ENCODE measurements at places on chromosomes 7 and 10.

- DNase-seq = no peak
Measured at GRCh38 chr10:95408983-95409873, 118.4 kb upstream of the PDLIM1 start.

DNA sequence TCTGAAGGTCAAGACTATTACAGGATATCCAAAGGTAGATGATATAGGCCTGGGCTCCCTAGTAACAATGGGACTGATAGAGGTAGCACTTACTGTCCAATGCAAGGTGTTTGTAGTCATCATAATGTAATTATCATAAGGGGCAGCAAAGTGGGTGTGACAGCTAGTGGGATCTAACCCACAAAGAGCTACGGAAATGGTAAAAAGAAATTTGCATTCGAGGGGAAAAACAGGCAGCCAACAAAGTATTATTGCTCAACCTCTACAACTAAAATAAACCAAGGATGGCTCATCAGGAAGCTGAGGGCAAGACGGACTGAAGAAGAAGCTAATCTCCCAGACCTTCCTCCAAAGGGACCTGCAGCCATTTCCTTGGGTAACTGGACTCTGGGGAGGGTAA, 211.0 kb downstream of the WDR11 start:
- no peak for DNase-seq

DNA sequence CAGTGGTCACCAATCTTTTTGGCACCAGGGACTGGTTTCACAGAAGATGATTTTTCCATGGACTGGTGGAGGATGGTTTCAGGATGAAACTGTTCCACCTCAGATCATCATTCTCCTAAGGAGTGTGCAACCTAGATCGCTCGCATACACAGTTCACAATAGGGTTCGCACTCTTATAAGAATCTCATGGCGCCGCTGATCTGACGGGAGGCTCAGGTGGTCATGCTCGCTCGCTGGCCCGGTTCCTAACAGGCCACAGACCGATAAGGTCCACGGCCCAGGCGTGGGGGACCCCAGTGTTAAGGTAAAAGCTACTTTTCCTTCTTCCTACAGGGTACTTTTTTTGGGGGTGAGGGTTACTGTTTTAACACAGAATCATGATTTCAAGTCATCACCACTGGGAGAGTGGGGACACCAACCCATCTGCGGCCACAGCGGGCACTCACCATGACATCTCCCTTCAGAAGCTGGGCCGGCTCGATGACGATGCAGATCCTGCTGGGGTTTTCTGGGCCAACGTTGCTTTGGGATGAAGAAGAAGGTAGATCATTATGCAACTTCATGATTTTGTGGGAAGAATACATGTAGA, 170.5 kb downstream of the TNS3 start:
- DNase-seq = no peak

DNA sequence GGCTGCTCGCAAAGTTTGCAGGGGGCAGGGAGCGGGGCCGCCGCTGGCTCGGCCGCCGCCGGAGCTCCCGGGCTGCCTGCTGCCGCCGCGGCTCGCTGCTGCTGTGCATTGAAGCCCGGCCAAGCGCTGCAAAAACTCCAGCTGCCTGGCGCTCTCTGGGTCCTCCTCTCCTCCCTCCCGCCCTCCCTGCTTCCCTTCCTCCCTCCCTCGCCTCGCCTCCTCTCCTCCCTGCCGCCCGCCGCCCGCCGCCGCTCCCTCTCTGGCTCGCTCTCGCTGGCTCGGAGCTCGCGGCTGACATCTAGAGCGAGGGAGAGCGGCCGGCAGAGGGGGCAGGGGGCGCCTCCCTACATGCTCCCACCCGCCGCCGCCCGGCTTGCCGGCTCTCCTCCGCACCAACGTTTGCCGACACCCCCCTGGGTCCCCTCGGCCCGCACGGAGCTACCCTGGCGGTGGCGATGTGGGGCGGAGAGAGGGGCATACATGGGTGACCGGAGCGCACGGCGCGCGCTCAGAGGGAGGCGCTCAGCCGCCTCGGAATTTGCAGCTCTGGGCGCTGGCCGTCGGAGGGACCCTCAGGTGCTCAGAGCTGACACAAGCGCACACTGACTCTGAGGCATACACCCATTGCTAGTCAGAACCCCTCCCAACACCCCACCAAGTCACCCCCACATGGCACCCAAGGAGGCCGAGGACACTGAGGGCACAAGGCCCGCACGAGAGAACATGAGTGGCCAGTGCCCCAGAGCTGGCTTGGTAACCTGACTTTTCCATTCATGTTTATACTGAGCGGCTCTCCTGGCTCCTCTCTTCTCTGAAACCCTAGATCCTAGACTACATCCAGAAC, 1.2 kb upstream of the PLXNA4 start:
- no peak for DNase-seq

- DNase-seq = no peak
Measured at GRCh38 chr10:95761939-95762492, 6.1 kb downstream of the ENTPD1 start.

GRCh38 chr7:73770002-73770859, at the start of gene CLDN3:
Gene CLDN3, minus strand, starts transcription at chr7:73770270. Its CDS starts 221 bp downstream, at chr7:73770049.
- no peak for DNase-seq

DNA sequence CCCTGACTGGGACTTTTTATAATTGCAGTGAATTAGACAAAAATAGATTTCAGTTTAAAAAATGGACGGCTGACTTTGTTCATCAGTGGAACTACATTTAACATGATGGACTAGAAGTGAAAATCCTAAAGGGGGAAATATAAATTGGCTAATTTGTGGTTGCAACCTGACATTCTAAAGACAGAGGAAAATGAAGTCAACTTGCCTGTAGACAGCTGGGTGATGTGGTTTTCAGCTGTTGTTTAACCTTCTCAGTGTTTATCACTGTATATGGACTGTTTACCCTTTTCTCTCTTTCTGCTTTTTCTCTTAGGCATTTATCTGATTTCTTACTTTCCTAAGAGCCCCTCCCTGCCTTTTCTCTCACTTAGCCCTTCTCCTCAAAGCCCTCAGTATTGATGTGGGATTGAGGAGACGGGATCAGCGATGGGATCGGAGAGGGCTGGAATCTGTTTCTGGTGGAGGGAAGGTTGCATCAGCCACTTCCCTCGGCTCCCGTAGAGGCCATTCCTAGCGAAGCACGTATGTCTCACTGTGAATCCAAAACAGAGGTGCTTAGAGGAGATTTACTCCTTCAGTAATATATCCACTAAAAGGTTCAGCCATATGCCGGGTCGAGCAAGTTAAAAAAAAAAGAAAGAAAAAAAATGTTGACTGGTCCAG, 109.0 kb upstream of the KLF6 start:
- DNase-seq = no peak

- no peak for DNase-seq
Measured at GRCh38 chr10:51527522-51528219, 171.7 kb downstream of the CSTF2T start.

- DNase-seq = no peak
Measured at GRCh38 chr7:69516238-69516820, 81.9 kb upstream of the AUTS2 start.

- DNase-seq = no peak
Measured at GRCh38 chr10:88379575-88379974, 203.5 kb downstream of the RNLS start.

DNA sequence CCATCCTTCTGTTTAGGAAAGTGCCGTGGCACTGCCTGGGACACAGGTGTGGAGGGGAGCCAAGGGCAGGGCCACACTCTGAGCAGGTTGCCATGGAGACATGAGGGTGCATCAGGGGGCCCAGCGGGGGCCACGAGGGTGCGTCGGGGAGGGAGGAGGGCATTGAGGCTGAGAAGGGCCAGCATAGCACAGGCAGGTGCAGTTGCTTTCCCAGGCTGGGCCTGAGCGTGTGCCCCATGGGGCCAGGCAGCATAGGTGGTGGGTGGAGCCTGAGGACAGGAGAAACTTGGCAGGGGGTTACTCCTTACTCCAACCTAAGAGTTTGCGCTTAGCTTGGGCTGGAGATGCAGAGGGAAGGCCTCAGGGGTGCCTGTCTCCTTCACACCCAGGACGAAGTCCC, 15.2 kb downstream of the YKT6 start:
- no peak for DNase-seq

DNA sequence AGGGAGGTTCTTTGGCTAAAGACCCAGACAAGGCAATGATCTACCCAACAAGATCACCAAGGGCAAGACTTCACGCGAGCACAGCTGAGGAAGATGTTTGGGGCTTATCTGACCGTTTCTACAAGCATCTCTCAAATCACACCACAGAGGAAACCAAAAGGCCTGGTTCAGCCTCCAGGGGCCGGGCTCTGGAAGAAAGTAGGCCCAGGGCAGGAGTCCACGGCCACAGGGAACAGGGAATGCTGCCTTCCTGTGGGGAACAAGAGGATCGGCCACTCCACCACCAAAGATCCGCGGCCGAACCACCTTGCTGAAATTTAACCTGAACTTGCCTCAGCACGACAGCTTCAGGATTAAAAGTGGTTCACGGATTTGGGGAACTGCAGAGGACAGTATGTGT, 332.5 kb downstream of the PTPRN2 start:
- no peak for DNase-seq

GRCh38 chr7:133550145-133550544, 297.3 kb downstream of the EXOC4 start:
- no peak for DNase-seq

DNA sequence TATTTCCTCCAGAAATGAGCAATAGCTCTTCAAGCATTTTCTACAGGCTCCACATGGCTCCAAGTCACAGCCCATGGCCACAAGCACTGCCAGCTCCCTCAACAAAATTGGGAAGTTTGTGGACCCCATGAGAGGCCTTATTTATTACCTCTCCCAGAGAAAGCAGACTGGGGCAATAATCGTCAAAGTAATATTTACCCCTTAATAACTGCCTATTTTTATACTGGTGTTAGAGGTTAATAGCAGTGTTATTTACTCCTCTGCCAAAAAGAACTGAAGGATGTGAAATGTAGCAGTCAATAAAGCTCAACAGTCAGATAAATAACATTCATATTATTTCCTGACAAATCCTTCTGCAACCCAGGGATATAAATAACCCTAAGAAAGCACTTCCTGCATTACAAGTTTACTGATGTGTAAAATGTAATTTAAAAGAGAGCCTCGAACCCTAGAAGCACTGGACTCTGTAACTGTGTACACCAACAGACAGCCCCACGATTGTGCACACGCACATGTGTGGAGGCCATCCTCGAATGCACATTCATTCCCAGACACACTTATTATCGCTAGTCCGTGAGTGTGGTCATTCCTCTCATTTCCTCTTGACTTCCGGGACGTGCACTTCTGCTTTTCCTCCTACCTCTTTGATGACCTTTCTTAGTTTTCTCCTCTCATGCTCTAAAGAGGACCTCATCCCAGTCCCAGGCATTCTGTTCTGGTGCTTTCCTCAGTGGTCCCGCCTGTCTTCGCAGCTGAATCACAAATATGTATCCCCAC, 157.4 kb downstream of the EVX1 start:
- no peak for DNase-seq
